ENCODE measurements at places on chromosomes 11 and 22. TPM values are rescaled to one million over a fixed set of nuclear protein-coding genes. Genes with fewer than 3 reads are reported as not detected.

GRCh38 chr11:97729546-97730272 lies 1291.0 kb upstream of the CNTN5 start:
- DNase-seq, result no peak

DNA sequence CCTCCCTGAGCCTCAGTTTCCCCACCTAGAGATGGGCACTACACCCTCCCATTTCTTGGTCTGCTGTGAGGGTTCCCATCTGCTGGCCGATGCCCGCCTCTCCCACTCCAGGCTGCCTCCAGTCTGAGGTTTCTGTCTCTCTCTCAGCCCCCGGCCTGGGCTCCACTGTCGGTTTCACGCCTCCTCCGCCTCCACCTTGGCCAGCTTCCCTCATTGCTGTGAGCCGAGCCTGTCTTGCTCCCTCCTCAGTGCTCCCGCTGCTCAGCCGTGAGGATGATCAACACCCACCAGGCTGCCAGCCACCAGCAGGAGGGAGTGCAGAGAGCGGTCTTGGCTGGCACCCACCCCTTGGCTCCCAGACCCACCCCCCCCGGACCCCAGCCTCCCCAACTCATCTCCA lies 61.0 kb downstream of the CYTH4 start:
- DNase-seq, result no peak

DNA sequence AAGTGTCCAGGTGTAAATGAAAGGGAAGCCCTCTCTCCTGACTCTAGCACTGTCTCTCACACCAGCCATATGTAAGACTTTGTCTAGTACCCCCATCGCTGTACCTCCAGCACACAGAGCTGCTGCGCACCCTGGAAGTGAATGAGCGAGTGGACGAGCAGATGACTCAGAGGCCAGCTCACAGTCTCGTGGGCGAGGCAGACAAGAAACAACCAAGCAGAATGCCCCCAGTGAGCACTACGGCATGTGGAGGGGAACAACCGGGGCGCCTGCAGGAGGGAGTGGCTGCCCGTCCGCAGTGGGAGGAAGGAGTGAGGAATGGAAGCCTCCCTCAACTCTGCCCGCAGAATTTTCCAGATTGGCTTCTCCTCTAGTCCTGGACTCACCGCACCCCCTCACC lies 46.4 kb downstream of the MCM5 start:
- DNase-seq, result no peak

DNA sequence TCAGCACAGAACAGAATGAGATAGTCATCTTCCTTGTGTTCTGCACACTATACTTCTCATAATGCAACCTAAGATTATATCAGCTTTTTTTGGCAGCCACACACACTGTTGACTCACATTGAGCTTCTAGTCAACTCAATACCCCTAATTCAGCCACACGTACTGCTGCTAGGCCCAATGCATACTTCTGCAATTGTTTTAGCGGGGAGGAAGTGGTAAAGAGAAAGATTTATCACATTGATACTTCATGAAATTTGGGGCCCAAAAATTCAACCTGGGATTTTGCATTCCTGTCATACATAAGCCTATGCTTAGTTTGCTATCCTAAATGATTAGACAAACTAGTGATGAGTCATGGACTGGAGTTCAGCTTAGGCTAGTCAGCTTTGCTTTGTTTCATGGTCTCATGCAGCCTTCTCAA lies 8.6 kb upstream of the UPB1 start:
- no peak for DNase-seq

The HSPB2 gene
- 30.6 TPM for total RNA-seq

The CD3G gene
- not detected for total RNA-seq

The SCGB1C1 gene
- total RNA-seq, result not detected

- DNase-seq, result no peak
These were observed 25.6 kb upstream of the ZDHHC13 start for GRCh38 chr11:19091366-19091765.

GRCh38 chr11:109957601-109958000 lies 135.6 kb upstream of the ZC3H12C start:
- no peak for DNase-seq

DNA sequence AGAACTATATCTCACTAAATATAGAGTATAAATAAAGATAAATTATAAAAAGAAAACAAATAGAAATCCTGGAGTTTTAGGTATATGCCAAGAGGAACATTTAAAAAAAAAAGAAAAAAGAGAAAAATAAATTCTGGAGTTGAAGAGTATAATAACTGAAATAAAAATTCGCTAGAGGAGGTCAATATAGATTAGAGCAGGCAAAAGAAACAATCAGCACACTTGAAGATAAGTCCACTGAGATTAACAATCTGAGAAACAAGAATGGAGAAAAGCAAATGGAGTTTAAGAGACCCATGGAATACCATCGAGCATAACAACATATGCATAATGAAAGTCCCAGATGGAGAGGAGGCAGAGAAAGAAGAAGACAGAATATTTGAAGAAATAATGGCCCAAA lies 14.3 kb upstream of the BEST1 start:
- DNase-seq, result no peak

The SYT12 gene
- 1.1 TPM for total RNA-seq

- DNase-seq, result no peak
These were observed 213.6 kb downstream of the RAB38 start for GRCh38 chr11:87961606-87962005.

GRCh38 chr11:115134926-115135325 lies 369.3 kb downstream of the CADM1 start:
- peak; percentile 69 for DNase-seq

The SMC1B gene
- total RNA-seq, result not detected

The C22orf42 gene
- total RNA-seq, result not detected

DNA sequence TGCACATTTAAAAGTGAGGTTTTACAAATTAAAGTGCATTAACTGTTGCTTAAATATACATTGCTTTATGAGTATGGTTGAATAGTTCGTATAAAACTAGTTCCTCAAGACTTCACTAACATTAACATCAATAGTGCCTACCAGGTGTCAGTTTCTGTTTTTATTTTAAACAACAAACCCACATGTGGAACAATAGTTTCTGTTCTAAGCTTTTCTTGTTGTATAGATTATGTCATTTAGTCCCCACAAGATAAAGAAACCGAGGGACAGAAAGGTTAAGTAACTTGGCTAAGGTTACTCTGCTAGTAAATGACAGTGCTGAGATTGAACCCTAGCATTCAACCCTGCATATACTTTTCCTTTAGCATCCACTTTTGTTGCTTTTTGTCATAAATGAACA lies 41.4 kb upstream of the ST14 start:
- no peak for DNase-seq

The HTR3B gene
- not detected for total RNA-seq

DNA sequence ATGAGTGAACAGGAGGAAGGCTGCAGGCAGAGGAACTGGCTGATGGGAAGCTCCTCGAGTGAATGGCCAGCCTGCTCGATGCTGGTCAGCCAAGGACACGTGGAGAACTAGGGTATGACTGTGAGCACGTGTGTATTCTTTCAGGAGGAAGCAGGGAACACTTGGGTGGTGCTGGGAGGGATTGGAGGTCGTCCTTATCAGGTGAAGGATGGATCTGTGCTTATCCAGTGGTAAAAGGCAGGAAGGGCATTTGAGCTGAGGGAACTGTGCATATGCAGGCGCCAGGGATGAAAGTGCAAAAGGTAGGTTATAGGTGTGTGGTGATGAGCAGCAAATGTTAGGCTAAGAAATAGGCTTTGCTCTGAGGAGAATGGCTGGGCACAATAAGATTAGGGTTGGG lies 9.7 kb upstream of the SLCO2B1 start:
- DNase-seq, result no peak

The PGA5 gene
- total RNA-seq, result not detected

- no peak for DNase-seq
These were observed 85.8 kb upstream of the E2F8 start for GRCh38 chr11:19326499-19326898.

DNA sequence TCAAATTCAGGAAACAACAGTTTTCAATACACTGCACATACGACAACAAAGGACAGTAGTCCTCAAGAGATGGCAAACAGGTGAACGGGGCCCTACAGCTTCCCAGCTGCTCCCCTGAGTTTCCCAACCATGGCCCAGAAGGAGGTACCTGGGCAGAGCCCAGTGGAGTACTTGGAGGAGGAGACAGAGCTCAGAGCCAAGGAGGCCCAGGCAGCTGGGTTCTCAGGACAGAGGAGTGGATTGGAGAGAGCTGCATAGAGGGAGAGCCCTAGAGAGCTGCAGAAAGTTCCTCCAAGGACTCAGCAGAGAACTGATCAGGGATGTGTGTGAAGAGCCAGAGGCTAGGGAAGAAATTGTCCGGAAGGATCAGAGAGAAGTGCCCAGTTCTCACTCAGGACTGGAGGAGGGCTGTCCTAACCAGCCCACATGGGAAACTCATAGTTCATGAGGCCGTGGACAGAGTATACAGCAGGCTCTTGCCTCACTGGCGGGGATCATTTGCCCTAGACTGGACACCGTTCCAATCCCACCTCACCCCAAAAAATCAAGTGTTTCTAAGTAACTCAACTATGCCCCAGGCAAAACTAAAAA lies 7.6 kb upstream of the ASCL2 start:
- no peak for DNase-seq

DNA sequence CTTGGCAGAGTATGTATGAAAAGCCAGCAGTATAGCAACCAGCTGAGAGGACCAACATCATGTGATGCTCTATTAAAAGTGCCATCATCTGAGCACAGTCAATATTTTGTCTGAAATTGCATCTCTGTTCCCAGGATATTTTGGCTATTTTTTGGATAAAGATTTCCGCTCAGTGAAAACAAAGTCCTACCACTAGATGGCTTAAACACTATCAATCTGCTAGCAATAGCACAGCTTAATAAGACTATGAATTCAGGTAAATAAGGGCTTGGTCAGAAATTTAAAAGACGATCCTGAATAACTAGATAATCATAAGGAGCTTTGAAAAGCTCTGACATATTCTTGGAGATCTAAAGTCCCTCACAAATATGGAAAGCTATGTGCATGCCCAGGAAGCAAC lies 74.4 kb downstream of the MS4A13 start:
- no peak for DNase-seq

The CEP126 gene
- total RNA-seq, result 0.07 TPM

DNA sequence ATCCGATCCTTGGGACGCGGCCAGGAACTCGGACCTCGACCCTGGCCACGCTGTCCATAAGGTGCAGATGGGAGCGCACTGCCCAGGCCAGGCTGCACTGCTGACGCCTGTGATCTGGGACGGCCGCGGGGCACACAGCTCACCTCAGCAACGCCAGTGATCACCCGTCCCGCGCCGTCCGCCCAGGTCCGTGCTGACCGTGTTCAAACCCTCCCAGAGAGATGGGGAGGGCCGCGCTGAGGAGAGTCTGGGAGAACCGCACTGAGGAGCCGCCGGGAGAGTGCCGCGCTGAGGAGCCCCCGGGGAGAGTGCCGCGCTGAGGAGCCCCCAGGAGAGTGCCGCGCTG lies 636 bp downstream of the KCNQ1OT1 start:
- no peak for DNase-seq

GRCh38 chr11:659532-660085 lies 22.5 kb downstream of the DRD4 start:
- DNase-seq, result no peak

The PATE2 gene
- not detected for total RNA-seq

DNA sequence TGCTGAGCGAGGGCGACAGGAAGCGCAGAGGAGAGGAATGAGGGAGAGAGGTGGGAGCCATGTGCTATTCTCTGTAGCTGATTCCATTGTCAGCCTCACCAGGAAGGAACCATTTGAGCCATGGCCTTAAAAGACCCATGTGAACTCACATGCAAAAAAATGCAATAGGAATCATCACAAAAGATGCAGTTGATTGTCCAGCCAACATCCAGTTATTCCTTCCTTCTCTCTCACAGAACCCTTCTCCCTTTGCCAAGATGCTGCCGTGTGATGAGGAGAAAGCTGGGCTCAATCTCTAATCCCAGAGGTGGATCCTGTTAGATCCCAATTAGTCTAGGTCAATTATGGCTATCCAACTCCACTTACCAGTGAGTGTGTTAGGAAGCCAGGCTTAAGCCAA lies 58.2 kb upstream of the RRAS2 start:
- no peak for DNase-seq

The PHLDA2 gene
- 2.2 TPM for total RNA-seq

DNA sequence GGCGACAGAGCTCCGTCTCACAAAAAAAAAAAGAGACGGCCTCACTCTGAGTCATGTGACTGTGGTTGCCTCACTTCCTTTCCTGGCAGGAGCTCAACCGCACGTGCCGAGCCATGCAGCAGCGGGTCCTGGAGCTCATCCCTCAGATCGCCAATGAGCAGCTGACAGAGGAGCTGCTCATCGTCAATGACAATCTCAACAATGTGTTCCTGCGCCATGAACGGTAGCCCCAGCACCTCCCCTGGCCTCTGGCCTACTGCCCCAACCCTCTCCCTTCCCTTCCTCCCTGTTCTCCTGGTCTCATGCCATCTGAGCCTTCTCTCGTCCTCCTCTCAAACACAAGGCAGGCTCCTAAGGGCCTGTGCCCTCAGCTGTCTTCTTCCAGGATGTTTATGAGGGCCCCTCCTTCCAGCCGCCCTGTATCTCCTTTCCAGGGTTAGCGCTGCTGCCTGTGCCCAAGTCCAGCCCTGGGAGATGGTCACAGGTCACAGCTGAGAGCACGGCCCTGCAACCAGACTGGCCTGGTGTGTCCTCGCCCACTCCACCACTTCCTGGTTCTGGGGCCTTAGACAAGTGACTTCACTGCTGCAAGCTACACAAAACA lies 30.7 kb downstream of the TOM1 start:
- DNase-seq, result no peak

The LIF gene
- 24.5 TPM for total RNA-seq

DNA sequence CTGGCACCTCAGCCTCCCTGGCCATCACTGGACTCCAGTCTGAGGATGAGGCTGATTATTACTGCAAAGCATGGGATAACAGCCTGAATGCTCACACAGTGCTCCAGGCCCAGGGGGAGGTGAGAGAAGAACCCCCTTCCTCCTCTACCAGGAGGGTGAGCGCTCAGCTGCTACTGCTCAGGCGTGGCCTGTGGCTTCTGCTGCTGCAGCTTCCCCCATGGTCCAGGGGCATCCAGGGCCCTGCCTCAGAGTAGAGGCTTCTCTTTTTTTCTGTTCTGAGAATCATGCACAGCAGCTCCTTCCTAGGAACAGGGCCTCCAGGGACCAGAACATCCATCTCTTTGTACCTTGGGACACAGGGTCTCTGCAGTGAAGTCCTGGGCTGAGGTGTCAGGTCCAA lies 83.1 kb downstream of the VPREB1 start:
- no peak for DNase-seq

The CTSW gene
- total RNA-seq, result not detected

DNA sequence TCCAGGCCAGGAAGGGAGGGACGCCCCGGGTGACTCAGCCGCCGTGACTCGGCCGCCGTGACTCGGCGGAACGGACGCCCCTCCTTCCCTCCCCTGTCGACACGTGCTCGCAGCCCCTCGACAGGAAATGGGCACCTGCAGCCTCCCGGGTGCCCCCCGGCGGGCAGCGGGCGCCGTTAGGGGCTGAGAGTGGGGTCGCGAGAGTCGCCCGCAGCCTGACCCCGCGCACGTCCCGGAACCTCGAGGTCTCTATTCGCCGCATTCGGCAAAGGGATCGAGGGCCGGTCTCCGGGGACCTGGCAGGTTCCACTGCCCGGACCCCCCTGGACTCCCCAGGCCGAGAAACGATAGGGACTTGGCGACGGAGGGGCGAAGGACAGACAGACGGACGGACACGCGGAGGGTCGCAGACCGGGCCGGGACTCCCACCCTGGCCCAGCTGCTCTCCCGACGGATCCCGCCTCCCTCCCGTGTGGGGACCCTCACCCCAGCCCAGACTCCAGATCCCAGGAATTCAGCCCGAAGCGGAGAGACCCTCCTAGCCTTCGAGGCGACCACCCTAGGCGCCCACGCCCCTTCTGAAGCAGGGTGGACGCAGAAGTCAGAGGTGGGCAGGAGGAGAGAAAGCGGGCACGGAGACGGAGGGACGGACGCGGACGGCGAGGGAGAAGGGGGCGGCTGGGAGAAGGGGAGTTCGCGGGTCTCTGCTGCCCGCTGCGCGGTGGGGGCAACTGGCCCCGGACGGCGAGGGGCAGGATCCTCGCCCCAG lies 648 bp downstream of the FOSL1 start:
- DNase-seq, result no peak

The CABP4 gene
- not detected for total RNA-seq

All from G401 (cell line).